ENCODE measurements at places on chromosomes 7 and 10.

GRCh38 chr7:121285066-121285667, 43.6 kb upstream of the WNT16 start:
- no peak for DNase-seq

DNA sequence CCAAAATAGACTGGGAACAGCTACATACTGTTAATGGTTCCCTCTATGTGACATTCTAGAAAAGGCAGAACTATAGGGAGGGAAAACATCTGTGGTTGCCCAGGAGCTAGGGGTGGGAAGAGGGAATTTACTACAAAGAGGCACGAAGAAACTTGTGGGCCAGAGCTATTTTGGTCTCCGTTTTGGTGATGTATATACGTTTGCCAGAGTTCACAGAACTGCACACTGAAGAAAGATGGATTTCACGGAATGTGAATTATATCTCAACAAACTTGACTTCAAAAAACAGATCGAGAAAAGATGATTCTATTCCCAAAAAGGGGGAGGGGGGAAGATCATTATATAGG, 386 bp upstream of the AS3MT start:
- no peak for DNase-seq

DNA sequence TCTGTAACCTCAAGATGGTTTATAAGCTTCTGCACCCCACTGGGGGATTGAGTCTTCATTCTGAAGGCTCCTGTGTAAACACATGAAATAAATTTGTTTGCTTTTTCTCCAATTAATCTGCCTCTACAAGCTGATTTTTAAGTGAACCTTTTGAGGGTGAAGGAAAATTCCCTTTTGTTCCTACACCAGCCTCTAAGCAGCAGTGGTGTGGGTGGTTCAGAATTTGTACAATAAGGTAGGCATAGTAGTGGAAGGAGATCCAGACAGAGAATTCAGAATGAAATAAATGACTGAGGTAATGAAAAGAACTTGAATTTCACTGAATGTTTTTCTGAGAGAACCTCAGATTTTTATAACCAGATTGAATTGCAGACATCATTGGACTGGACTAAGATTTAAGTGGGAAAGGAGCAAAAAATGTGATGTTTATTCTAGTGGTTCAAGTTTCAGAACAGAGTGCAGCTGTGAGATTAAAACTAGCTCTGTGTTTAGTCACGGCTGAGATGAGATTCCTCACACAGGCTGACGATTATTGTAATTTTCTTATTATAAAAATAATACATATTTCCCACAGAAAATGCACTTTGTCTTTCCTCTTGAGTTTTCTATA, 1162.2 kb downstream of the TYW1 start:
- no peak for DNase-seq

- DNase-seq, result no peak
Measured at GRCh38 chr10:8058274-8059111, 4.0 kb downstream of the GATA3 start.

- DNase-seq, result no peak
Measured at GRCh38 chr7:72092769-72093168, 319.4 kb downstream of the CALN1 start.

Measured in iPS DF 19.7 (cell line).